ENCODE measurements at places on chromosomes 13 and 19.

- no peak for DNase-seq
Measured at GRCh38 chr13:113942591-113943103, 31.2 kb downstream of the C13orf46 start.

DNA sequence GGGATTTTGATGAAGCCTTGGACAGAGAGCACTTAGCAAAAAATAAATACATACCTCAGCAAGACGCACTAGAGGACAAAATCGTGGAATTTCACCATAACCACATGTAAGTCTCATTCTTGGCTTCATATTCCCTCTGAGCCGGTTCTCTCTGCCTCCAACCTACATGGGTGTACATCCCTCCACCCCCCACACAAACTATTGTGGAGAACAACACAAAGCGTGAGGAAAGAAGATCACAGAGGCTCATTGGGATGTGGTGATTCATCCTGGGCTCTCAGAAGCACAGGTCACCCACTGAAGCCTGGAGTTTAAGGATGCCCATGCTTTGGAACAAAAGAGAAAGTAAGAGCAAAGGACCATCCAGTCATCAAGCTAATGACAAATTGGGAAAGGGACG, 192.2 kb downstream of the STK24 start:
- DNase-seq, result no peak

DNA sequence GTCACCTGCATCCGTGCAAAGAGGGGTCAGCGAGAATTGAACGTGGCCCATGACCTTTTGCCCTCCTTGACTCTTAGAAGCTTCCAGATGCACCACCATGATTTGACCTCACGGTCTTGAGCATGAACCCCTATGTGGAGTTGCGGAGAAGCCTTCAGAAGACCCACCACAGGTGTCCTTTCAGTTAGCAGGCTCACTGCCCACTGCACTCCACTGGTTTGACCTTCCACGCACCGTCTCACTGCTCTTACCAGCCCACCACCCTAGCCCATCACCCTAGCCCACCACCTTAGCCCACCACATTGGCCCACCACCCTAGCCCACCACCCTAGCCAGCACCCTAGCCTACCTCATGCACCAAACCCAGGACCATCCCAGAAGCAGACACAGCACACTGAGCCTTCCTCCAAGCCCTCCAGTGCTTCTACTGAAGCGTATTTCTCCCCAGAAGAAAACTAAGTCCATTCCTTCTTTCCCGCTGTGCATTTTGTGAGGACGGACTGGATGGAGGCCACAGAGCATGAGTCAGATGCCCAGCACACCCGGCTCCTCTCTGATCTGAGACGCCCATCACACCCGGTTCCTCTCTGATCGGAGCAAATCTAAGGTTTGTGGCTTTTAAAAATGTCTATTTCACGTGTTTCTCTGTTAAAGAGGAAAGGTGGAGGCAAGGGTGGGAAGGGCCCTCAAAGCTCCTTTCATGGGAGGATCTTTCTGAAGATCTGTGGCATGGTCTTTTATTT, 45.8 kb downstream of the SOX1 start:
- DNase-seq, result no peak

GRCh38 chr13:59201841-59202240, 961.9 kb downstream of the DIAPH3 start:
- no peak for DNase-seq

GRCh38 chr13:71516521-71516920, 350.5 kb downstream of the DACH1 start:
- DNase-seq, result no peak

DNA sequence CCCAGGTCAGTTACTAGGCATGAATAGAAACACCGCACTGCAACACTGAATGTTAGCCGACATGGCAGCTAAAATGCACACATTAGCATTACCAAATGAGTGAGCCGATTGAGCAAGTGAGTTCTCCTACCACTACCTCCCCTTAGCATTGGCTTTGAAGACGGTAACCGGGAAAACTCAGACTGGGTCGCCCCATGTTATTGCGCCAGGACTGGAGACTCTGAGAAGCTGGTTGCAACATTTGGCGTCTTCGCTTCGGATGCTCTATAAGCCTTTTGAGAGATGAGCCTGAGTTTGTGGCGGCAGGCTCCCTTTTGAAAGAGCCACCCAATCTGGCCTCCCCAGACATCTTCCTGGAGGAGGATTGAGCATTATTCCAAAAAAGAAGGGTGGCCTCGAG, 68.5 kb upstream of the POMP start:
- no peak for DNase-seq

GRCh38 chr19:35006342-35006998, 6.3 kb downstream of the GRAMD1A start:
- DNase-seq, result no peak

- peak; percentile 34 for DNase-seq
Measured at GRCh38 chr19:54481326-54481930, 8.3 kb upstream of the CDC42EP5 start.

GRCh38 chr13:113722921-113723320, 36.1 kb upstream of the TMEM255B start:
- DNase-seq, result no peak

DNA sequence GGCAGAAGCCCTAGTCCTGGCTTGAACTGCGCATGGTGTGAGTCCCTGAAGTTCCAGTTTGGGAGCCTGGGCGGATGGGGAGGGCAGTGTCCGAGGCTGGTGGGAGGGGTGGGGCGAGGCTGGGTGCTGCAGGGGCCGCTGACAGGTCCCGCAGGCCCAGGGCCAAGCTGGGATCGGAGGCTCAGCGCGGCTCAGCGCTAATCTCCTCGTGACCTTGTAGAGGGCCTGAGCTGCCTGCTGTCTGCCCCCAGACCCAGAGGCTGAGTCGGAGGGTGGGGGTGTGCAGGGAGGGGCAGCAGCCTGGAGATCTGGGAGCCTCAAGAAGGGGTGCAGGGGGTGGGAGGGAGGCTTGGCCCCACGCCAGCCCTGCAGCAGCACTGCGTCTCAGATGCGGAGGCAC, 3.0 kb downstream of the ATP1A3 start:
- no peak for DNase-seq

DNA sequence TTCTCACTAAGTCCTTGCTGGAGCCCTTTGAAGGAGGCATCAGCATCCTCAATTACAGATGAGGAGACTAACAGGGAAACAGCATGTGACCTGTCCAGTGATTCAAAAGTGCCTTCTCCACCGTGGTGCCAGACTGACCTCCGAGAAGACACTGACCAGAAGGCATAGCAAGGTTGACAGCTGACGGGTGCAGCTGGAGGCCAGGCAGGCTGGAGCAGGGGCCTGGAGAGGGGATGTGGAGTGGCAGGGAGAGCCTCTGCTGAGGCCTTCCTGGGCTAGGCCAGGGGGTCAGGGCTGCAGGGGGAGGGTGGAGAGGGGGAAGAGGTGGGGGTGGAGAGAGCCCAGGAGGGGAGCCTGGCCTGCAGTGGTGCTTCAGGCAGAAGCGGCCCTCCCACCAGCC, 66.3 kb downstream of the KCTD15 start:
- no peak for DNase-seq

DNA sequence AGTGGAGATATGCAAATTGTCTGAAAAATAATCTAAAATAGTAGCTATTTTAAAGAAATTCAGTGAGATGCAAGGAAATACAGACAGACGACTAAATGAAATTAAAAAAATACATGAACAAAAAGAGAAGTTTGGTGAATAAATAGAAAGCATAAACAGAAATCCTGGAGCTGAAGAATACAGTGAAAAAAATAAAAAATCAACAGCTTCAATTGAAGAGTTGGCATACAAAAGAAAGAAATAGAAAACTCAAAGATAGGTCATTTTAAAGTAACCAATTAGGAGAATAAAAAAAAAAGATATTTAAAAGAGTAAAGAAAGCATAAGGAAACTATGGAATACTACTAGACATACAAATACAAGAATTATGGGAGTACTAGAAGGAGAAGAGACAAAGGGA, 2191.5 kb upstream of the PCDH20 start:
- no peak for DNase-seq

DNA sequence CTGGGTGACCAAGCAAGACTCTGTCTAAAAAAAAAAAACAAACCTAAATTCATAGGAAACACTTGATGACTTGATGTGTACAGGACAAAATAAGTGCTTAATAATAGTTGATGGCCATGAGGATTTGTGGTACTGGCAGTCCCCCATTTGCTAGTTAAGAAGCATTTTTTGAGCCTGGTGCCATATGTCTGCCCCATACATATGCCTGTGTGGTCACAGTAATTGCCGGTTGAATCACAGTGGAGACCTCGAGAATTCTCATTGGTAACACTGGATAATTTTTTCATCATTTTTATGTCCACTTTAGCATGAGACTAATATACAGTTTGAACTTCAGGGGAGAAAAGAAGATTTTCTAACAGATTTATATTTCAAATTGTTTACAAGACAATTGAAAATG, 79.2 kb downstream of the LRCH1 start:
- DNase-seq, result no peak

DNA sequence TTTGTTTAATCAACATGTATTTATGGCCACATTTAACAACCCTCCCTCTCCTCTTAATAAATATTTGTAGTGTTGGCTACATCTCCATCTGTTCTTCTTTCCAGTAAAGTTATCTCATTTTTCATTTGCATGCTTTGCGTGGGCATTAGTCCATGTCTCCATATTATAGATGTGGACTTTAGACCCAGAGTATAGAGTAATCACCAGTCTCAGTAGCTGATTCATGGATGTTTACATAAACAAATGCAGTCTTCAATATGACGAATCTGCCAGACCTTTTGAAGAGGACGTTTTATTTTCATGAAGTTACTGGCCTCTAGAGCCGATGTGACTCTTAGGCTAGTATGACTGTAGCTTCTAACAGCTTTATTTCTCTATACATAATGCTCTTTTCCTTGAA, 1546.2 kb downstream of the OLFM4 start:
- DNase-seq, result no peak

- DNase-seq, result no peak
Measured at GRCh38 chr13:20402881-20403280, 122.8 kb downstream of the CRYL1 start.

DNA sequence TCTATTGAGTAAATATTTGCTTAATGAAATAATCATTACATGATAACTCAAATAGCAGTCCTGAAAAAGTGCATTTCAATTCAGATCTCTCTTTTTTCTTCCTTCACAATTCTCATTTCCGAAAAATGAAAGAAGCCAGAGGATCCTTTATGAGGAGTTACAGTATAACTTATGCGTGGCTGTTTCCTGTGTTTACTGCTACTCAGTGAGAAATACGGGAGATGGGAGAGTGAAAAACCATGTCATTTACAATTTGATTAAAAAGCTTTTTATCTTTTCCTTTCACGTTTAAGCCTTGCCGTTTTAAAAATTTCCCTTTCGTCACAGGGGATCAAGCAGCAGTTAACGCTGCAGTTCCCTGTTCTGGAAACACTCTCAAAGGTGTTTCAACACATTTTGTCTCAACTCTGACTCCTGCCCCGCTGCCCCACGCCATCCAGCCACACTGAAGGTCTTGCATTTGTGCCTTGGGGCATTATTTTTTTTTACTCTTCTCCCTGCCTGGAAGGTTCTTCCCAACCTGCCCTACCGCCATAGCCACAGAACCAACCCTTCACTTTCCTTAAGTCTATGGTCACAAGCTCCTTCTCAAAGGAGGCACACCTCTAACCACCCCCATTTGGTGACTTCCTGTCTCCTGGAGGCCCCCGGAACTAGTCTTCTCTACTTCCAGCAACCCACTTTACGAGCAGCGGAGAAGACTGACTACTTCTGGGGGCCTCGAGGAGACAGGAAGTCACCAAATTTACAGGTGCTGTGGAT, 17.0 kb downstream of the KL start:
- DNase-seq, result no peak

GRCh38 chr19:3954107-3954506, 16.8 kb downstream of the DAPK3 start:
- DNase-seq, result no peak
